Midbrain (tissue), 1 donor: ENCODE measurements at places on chromosomes 11 and 22.

- no peak for DNase-seq
Observed at GRCh38 chr11:77096591-77097019, 6.0 kb upstream of the OMP start.

GRCh38 chr11:127627204-127627603 is 626.6 kb upstream of the KIRREL3 start:
- no peak for DNase-seq

DNA sequence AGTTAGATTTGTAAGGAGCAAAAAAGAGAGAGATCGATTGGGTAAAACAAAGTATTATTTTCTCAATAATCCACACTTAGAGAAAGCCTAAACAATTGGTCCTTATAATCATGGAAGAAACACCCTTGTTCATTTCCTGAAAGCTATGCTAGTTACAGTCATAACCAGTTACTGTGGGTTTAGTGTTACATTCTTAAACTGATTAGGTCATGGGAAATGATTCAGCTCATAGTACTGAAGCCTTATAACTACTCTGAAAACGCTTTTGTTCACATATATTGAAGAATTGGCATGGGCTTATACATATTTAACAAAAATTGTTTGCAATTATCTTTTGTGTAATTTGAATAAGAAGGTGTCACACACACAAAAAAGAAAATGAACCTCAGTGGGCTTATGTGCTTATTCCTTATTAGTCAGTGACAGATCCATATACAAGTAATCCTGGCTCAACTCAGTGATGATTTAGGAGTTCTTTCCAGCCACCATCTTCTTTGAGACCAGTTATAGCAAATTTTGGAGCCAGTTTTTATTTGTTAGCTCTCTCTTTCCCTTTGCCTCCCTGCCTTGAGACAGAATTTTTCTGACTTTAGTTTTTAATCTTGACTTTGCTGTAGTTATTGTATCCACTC is 198.5 kb upstream of the CTSC start:
- DNase-seq: no peak

DNA sequence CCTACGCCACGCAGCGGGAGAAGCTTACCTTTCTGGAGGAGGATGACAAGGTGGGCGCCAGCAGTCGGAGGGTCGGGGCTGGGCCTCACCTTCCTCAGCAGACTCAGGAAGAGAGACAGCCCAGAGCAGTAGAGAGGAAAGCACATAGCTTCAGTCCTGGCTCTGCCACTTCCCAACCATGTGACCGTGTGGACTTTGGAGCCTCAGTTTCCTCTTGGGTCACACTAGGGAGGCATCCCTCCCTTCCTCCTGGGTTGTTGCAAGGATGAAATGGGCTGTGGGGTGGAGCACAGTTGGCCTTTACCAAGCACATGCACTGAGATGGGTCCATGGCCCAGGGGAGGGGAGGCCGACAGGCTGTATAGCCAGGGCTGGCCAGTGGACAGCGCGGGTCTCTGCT is 12.9 kb downstream of the DPP3 start:
- no peak for DNase-seq

DNA sequence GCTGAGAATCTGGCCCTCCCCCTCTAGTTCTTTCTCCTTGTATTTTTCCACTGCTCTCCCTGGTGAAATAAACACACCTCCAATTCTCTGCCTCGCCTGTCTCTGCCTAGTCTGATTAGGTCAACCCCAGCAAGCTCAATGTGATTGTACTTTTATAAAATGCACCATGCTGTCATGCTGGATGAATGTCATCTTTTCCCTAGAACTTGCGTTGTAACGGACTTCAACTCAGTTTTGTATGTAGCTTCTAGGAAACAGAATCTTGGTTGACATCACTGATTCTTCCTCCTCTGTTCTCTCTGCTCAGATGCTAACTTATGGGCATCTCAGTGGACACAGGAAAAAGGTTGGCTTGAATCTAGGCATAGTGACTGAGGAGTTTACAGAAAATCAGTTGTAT is 261.9 kb upstream of the ISX start:
- DNase-seq: no peak

DNA sequence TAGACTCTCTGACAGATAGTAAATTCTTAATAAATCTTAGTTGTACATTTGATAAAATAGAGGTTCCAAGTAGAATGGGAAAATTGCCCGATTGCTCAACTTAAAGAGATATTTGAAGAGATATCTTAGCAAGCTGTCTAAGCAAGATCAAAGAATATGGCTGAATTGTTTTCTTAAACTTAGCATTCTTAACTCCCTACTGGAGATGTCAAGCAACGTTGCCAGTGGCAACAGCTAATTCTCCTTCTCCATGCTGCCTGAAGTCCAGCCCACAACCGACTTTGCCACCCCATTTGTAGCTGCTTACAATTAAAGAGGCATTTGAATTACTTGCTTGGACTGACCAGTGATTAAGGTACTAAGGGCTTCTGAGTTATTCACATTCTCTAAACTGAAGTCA is 94.4 kb downstream of the FAM181B start:
- no peak for DNase-seq

GRCh38 chr11:129412494-129412893 is 36.8 kb downstream of the BARX2 start:
- DNase-seq: no peak

DNA sequence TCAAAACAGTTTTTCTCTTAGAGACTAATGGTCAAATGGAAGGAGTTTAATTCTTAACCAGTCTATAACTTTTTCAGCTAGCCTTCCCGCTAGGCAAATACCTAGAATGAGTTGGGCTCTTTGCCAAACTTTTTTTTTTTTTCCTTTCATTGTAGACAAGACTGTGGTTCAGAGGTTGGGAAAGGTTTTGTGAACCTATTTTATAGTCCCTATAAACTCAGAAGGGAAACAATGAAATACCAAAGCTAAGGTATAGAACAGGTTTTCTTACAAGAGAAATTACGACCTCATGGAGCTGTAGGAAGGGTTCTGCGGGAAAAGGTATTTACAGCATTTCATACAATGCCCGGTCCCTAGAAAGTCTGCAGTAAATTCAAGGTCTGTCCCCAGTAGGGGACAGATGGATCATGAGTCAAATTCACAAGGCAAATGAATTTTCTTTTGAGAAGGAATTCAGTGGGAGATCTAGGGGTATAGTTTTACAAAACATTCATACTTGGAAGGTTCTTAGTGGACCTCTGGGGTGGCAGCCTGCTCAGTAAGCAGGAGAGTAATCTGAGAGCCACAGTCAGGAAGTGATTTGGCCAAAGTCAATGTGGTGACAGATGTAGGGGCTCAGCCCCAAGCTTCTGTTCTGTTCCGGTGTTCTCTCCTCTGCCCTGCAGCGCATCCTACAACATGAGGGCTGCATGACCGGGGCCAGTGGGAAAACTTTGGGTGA is 146.8 kb downstream of the DBX1 start:
- no peak for DNase-seq

DNA sequence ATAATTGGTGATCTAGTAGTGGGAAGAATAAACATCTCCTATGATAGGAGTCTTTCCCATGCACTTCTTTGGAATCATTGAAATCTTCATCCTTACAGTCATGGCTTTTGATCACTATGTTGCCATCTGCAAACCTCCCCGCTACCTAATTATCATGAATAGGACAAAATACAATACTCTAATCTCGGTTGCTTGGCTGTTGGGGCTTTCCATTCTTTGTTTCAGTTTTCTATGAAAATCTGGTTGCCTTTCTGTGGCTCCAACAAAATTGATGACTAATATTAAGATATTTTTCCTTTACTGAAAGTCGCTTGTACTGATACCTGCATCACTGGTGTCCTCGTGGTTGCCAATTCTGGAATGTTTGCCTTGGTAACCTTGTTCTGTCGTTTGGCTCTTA is 11.9 kb downstream of the OR4C6 start:
- DNase-seq: no peak

DNA sequence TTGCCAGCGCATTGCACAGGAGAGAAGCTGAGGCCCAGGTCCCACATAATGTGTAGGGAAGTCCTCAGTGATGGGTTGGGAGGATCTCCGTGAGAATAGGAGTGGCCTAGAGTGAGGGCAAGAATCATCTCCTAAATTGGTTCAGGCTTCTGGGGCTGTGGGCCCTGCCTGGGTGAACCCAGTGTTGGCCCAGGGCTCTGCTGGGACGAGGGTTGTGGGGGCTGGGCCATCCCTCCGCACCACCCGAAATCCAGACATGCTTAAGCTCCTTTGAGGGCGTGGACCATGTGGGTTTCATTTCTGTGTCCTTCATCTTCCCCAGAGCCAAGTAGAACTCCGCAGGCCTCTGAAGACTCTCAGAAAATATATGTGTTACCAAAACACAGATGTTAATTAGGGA is 3.7 kb downstream of the MICALL1 start:
- no peak for DNase-seq

GRCh38 chr22:27689664-27690063 is 111.9 kb downstream of the MN1 start:
- no peak for DNase-seq

DNA sequence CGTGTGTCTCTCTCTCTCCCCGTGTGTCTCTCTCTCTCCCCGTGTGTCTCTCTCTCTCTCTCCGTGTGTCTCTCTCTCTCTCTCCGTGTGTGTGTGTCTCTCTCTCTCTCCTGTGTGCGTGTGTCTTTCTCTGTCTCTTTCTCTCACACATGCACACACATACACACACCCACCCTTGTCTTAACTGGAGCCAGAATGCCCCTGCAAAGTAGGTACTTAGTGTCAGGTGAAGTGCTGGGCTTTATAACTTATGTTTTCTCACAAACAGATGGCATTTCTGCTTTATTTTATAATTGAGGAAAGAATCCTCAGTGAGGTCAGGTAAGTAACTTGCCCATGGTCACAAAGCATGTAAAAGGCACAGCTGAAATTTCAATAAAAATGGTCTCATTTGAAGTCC is 106.0 kb downstream of the CSNK2A3 start:
- no peak for DNase-seq

DNA sequence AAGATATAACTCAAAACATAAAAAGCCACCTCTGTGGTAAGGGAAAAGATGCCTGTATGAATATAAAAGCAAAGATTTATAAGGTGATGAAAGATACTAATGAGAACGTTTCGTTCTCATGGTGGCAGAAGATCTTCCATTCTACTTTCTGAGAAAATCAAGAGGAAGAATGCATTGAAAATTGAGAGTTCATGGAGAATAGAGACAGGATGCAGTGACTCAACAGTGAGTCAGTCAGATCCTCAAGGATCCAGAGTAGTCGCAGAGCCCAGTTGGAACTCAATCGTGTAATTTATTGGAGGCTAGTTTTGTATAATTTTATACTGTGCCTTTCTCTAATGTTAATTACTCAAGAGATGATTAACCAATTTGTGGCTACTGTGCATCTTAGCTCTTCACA is 73.3 kb downstream of the ENTHD1 start:
- no peak for DNase-seq

- no peak for DNase-seq
Observed at GRCh38 chr11:13249177-13249576, 28.4 kb upstream of the BMAL1 start.

GRCh38 chr22:30591191-30591587 is 521 bp downstream of the PES1 start:
- DNase-seq: no peak

DNA sequence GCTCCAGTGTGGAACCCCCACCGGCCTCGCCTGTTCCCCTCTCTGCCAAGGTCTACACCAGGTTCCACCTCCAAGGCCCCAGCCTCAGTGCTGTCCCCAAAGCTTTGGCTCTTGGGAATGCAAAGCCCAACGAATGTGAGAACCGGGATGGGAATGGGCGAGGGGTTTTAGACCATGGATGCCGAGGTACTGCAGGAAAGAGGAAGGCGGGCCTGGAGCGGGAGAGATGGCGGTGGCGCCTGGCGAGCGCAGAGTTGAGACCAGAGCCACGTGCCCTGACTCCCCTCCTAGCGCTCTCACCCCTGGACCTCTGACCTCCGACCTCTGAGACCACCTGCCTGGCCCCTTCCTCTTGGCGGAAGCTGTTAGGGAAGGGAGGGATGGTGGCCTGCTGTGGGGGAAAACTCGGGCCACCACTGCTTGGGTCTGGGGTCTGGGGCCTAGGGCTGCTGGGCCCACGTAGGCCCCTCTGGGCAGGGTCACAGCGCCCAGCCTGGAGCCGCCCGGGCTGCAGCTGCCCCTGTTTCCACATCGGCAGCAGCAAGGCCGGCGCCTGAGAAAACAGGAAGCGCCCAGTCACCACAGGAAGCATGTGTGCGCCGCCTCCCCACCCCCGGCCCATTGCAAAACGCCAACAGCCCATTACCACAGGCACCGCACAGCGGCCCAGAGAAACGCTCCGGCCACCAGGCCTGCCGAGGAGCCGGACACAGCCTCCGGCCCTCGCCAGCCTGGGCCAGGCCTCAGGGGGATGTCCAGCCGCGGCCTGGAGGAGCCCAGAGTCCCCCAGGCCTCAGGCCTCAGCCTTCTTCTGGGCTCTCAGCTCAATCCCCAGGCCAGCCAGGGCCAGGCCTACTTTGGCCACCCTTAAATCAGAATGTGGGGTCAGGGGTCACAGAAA is 13.8 kb upstream of the SLC39A13 start:
- no peak for DNase-seq

DNA sequence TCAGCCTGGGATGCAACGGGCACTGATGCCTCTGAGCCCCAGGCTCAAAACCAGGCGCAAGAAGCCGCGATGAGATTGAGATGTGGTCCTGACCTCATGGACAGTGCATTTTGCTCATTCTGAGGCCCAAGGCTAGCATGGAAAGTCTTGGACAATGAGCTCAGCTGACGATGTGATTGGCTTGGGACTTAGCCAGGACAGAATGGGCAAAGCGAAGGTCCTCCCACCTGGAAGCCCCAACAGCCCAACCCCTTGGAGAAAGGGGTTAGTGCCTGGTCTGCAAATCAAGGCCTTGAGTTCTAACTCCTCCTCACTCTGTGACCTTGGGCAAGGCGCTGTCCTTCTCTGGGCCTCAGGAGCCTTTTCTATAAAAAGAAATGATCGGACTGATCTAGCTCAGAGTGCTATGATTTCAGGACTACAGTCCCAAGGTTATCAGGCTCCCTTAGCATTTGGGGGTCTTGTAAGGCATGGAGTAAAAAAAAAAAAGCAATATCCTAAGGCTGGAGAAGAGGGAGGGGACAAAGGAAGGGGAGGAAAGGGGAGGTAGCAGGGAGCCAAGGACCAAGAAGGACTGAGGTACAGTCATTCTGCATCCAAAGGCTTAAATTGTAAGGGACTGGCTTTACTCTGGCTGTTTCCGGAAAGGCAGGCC is 2.7 kb downstream of the SLC43A3 start:
- DNase-seq: no peak

- peak; percentile 66 for DNase-seq
Observed at GRCh38 chr11:13955971-13956421, 6.5 kb upstream of the SPON1 start.

GRCh38 chr22:25775531-25775930 is 33.5 kb downstream of the MYO18B start:
- DNase-seq: no peak
